Tibial nerve (tissue), 4 donors: ENCODE measurements at places on chromosomes 4 and X.

GRCh38 chrX:153627675-153628111 is 19.3 kb upstream of the DUSP9 start:
- DNase-seq, result no peak

DNA sequence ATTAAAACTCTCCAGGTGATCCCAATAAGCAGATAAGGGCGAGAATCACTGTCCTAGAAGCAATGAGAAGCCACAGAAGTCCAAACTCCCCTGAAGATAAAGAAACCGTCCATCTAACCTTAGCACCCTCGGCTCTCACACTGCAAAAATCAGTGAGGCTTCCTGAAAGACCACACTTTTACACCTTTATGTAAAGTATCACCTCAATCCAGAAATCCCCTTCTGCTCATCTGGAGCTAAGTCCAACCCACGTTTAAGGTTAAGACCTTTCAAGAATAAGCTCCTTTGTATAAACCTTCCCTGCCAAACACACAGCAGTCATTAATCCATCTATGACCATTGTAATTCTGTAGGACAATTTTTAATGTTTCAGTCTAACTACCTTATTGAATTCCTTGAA is 41.7 kb downstream of the LIN54 start:
- DNase-seq, result no peak

DNA sequence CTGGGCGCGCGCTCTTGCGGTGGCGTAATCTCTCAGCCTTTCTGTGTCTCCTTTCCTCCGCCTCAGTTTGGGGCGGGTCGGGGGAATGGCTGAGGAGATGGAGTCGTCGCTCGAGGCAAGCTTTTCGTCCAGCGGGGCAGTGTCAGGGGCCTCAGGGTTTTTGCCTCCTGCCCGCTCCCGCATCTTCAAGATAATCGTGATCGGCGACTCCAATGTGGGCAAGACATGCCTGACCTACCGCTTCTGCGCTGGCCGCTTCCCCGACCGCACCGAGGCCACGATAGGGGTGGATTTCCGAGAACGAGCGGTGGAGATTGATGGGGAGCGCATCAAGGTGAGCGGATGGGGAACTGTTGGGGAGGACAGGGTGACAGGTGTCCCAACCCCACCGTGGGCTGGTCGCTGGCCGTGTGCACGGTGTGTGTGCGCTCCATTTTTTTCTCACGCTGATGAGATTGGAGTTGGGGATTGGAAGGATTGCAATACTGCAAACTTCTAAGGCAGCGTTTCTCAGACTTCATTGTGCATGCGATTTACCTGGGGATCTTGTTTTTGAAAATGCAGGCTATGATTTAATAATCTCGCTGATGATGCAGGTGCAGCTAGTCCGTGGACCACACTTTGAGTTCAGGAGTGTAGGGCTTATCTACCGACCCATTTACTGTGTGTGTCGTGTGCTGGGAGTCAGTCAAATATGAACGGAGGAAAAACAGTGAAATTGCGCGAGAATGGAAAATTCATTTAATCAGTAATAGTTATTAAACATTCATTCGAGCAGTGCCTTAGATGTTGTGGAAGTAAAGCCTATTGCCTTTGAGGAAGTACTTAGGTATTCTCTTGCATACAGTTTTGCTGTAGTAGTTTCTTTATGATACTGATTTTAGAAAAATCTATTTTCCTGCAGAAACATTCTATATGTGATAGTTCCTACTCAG is at the start of gene RAB33B:
Gene RAB33B, plus strand, starts transcription at position 11 of the 935 bp plus-strand sequence. Its CDS starts 75 bp downstream, at position 86.
- peak; percentile 85 for DNase-seq

GRCh38 chr4:151193414-151193813 is 83.5 kb upstream of the PRSS48 start:
- DNase-seq, result no peak

GRCh38 chr4:31918891-31919290 is 1198.7 kb downstream of the PCDH7 start:
- no peak for DNase-seq
